ENCODE measurements at places on chromosomes 16 and 17.

DNA sequence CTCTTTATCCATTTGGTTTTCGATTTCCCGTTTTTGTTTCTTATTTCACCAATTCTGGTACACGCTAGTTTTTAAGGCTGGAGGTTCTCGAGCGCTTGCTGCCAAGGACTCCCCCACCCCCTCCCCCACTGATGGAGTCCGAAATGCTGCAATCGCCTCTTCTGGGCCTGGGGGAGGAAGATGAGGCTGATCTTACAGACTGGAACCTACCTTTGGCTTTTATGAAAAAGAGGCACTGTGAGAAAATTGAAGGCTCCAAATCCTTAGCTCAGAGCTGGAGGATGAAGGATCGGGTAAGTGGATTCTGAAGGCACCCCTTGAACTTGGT is 825 bp downstream of the RPTOR start:
- no peak for DNase-seq

DNA sequence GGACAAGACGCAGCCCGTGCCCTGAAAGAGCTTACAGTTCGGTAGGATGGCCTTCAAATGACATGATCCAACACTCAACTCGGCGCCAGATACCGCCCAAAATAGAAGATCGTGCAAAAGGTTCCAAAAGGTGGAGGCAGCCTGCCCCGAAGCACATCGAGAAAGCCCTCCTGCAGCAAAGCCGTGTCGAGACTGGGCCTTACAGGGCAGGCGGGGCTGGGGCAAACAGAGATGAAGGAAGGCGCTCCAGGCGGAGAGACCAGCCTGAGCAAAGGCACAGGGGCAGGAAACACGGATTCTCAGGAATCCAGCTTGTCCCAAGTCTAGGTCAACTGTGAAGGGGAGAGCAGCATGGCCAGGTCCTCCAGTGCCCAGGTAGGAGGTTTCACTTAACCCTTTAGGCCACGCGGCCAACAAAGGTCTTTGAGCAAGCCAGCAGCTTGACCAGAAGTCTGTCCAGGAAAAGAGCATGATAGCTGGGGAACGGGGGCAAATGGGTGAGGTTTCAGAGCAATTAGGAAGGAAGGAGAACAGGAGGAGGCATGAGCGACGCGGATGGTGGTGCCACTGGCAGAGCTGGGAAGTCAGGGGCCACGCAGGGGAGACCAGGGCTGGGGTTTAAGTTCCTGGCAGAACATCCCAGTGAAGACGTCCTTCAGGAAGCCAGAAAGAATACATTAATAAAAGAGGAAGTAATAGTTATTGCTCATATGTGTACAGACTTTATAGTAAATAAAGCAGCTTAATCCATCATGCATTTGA is 21.2 kb upstream of the EIF1 start:
- no peak for DNase-seq

DNA sequence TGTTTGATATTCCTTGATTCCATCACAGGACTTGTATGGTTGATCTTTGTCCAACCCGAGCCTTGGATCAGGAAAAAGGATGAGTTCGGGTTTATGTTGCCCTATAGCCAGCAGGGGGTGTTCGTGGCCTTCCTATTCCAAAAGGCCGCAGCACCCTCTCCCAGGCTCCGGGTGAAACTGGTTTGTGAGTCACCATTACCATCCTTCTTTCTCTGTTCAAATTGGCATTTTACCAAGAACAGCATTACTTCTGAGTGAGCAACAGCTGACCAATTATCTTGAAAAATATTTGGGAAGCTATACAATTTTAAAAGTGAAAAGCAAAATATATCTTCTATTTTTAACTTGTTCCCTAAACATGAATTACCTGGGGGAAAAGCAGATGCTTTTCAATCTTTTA is 24.3 kb upstream of the KRT20 start:
- no peak for DNase-seq

- no peak for DNase-seq
These were observed 178.4 kb downstream of the CCDC182 start for GRCh38 chr17:57566721-57567120.

DNA sequence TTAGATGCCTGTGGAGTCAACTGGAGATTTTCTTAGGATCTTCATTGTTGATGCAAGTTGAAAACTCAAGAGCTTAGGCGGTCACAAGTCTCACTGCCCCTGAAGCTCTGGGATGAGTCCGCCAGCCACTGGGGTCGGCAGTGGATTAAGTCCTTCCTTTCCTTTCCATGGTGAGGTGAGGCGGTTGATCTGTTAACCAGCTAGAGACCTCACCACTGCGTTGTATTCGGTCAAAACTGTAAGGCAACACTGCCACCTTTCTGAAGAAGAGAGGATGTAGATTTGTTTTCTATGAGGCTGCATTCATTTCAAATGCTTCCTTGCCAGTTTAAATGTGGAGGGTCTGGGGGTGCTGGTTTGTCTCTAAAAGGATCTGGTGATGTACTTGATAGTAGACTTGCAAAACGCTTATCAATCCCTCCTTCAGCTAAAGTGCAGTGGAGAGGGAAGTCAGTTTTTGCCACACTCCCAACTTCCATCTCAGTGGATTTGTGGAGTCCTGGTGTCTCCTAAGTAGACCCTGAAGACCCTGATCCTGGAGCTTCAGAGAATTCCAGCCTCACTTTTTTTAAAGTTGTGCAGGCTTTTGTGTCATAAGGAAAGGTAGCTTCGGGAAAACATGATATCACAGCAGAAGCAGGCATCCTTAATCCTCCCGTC is 1.7 kb downstream of the MYOCD start:
- no peak for DNase-seq

- no peak for DNase-seq
These were observed 318.3 kb downstream of the PHKB start for GRCh38 chr16:47779201-47780016.
